Mesothelial cell of epicardium (in vitro differentiated cells): ENCODE measurements at places on chromosomes 2 and 18. TPM values are rescaled to one million over a fixed set of nuclear protein-coding genes. Genes with fewer than 3 reads are reported as not detected.

GRCh38 chr18:39773646-39774045 lies 2181.4 kb upstream of the PIK3C3 start:
- H3K4me3 ChIP-seq: no peak overlapping the region
- peaks cover 3% of the 10 kb centered on the region for H3K4me1 ChIP-seq
- no peak overlapping the region for H3K27ac ChIP-seq
- no peaks in the 10 kb centered on the region for H3K36me3 ChIP-seq
- H3K27me3 ChIP-seq: no peaks in the 10 kb centered on the region

The SOWAHC gene
- 15.9 to 16.8 TPM (median 16.0 TPM) in 3 replicates for total RNA-seq

GRCh38 chr2:86697551-86698104 lies 22.5 kb upstream of the RMND5A start:
- DNase-seq: no peak
- H3K36me3 ChIP-seq: peaks cover 18% of the 10 kb centered on the region
- H3K27ac ChIP-seq: no peak overlapping the region
- H3K4me3 ChIP-seq: no peak overlapping the region
- no peaks in the 10 kb centered on the region for H3K4me1 ChIP-seq
- H3K27me3 ChIP-seq: no peaks in the 10 kb centered on the region

DNA sequence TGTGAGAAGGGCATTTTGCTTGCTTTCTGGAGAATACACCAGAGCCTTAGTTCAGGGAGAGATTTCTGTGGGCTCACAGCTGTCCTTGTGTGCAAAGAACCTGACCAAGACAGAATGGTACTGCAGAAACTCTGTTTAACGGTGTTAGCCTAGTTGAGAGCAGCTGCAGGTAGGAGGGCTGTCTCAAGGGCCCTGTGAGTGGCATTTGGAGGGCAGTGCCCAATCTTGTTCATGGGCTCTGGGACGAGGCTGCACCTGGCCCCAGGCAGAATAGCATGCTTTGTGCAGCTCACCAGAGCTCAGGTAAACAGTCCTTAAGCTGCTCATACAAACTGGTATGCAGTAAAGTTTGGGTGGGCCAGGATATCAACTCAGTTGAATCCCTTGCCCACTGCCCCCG lies 16.9 kb upstream of the RGPD4 start:
- DNase-seq: no peak
- no peak overlapping the region for H3K27ac ChIP-seq

The RGPD3 gene
- 0.09 to 0.18 TPM (median 0.18 TPM) in 3 replicates for total RNA-seq

DNA sequence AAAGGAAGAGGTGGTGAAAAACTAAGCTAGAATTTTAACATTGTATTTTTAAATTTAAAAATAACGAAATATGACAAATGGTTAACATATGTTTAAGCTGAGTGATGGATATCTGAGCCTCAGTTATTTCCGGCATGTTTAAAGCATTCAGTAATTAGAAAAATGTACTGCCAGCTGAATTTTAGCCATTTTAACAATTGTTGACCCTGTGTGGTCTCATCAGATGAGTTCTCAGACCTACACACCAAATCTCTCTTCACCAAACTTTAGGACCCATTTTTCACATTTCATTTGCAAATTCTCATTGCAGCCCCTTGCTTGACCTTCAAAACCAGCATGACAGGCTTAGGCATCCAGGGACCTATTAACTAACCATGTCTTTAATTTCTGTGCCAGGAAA lies 91.5 kb upstream of the RGPD4 start:
- no peaks in the 10 kb centered on the region for H3K36me3 ChIP-seq
- H3K4me3 ChIP-seq: no peak overlapping the region
- peaks cover 5% of the 10 kb centered on the region for H3K4me1 ChIP-seq
- no peak for DNase-seq
- no peaks in the 10 kb centered on the region for H3K27me3 ChIP-seq
- no peak overlapping the region for H3K27ac ChIP-seq

The IL18RAP gene
- not detected in 3 replicates for total RNA-seq

DNA sequence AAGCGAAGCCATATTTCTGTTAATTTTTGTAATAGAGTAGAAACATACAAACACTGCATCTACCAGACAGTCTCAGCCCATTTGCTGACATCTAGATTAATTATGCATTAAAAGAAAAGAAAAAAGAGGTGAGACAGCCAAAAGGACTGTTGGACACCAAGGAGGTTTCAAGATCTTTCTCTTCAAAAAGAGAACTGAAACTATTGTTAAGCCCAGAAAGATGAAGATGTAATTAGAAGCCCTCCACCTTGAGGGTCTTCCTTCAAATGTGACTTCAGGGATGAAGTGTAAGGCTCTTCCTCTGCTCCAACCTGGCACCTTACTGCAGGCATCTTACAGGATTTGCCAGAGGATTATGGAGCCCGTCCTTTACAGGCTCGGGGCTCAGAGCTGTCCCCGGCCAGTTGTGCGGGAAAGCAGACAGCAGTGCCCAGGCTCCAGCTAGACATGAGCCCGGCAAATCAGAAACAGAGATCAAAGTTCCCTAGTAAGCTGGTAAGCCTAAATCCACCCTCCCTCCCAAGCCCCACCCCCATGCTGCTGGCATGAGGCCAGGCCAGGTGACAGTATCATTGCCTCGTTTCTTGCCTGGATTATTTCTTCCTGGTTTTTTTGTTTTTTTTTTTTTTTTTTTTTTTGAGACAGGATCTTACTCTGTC lies 38.9 kb downstream of the ADI1 start:
- H3K4me3 ChIP-seq: no peak overlapping the region
- DNase-seq: no peak
- H3K36me3 ChIP-seq: peaks cover 28% of the 10 kb centered on the region
- no peaks in the 10 kb centered on the region for H3K27me3 ChIP-seq
- no peaks in the 10 kb centered on the region for H3K4me1 ChIP-seq

The VPS4B gene
- total RNA-seq: 41.4 to 43.8 TPM (median 43.3 TPM) in 3 replicates

GRCh38 chr2:102789349-102790090 lies 27.7 kb downstream of the TMEM182 start:
- peaks cover 2% of the 10 kb centered on the region for H3K36me3 ChIP-seq
- no peak overlapping the region for H3K27ac ChIP-seq
- H3K27me3 ChIP-seq: no peaks in the 10 kb centered on the region
- H3K4me3 ChIP-seq: no peak overlapping the region

DNA sequence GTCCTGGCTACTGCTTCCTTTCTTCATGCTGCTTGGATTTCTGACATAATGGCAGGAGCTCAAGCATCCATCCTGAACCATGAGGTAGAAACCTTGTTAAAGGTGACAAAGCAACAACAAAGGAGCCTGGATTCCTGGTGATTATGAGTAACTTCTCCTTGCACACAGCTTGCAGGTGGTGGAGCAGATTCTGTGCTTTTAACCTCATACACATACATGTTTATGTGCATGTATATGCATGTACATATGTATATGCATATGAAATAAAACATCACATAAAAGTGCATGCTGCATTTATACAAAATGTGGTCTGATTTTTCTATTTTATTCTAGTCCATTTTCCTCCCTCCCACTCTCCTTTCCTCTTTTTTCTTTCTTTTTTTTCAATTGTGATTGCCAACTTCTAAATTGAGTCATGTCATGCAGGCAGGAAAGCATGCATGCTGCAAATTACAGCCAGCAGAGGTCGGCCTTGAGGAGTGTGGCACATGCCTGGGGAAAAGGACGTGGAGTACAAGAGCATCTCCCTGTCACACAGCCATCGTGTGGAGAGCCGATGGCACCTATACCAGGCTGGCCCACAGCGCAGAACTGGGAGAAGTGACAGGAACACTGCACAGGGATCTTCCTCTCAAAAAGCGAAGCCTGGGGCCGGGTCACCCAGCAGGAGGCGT lies 17.9 kb downstream of the LCT start:
- H3K4me1 ChIP-seq: no peaks in the 10 kb centered on the region
- no peaks in the 10 kb centered on the region for H3K27me3 ChIP-seq
- H3K36me3 ChIP-seq: no peaks in the 10 kb centered on the region
- H3K27ac ChIP-seq: no peak overlapping the region
- no peak for DNase-seq
- H3K4me3 ChIP-seq: no peak overlapping the region

GRCh38 chr18:39037925-39038324 lies 1472.3 kb upstream of the CELF4 start:
- no peak overlapping the region for H3K27ac ChIP-seq
- H3K4me1 ChIP-seq: no peaks in the 10 kb centered on the region
- no peaks in the 10 kb centered on the region for H3K36me3 ChIP-seq
- H3K4me3 ChIP-seq: no peak overlapping the region
- H3K27me3 ChIP-seq: no peaks in the 10 kb centered on the region

The PJVK gene
- total RNA-seq: 12.1 to 13.8 TPM (median 12.2 TPM) in 3 replicates

- no peaks in the 10 kb centered on the region for H3K27me3 ChIP-seq
- peak overlapping the region; percentile 69 for H3K27ac ChIP-seq
- DNase-seq: no peak
- H3K4me1 ChIP-seq: peaks cover 69% of the 10 kb centered on the region
Observed at GRCh38 chr2:108619925-108620620, 85.8 kb downstream of the LIMS1 start.

DNA sequence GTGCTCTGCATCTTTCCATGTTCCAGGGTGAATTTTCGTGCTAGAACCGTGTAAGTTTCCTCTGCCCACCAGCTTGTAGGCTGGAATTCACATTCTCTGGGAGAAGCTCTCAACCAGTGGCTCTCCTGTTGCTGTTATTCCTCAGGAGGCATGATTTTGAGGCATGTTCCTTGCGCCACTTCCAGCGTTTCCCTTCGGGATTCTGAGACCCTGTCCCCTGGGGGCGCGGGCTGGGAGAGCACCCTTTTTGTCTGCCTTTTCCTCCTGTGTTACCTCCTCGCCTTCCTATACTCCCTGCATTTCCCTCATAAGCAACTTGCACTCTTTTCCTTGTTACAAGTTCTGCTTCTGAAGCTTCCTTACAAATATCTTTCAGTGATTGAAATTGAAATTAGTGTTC lies 156.4 kb downstream of the PTPRM start:
- no peaks in the 10 kb centered on the region for H3K36me3 ChIP-seq
- H3K27ac ChIP-seq: no peak overlapping the region
- no peaks in the 10 kb centered on the region for H3K27me3 ChIP-seq
- H3K4me3 ChIP-seq: no peak overlapping the region

DNA sequence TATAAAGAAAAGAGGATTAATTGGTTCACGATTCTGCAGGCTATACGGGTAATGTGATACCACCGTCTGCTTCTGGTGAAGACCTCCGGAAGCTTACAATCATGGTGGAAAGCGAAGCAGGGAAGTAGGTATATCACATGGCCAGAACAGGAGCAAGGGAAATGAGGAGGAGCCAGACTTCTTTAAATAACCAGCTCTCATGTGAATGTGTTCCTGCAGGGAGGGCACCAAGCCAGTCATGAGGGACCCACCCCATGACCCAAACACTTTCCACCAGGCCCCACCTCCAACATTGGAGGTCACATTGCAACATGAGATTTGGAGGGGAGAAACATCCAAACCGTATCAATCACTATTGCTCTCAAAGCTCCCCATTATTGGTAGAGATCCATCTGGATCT lies 61.8 kb downstream of the EFEMP1 start:
- no peak for DNase-seq
- H3K27me3 ChIP-seq: no peaks in the 10 kb centered on the region
- no peak overlapping the region for H3K4me3 ChIP-seq
- no peak overlapping the region for H3K27ac ChIP-seq
- H3K36me3 ChIP-seq: no peaks in the 10 kb centered on the region
